ENCODE measurements at places on chromosomes 3 and 15.

DNA sequence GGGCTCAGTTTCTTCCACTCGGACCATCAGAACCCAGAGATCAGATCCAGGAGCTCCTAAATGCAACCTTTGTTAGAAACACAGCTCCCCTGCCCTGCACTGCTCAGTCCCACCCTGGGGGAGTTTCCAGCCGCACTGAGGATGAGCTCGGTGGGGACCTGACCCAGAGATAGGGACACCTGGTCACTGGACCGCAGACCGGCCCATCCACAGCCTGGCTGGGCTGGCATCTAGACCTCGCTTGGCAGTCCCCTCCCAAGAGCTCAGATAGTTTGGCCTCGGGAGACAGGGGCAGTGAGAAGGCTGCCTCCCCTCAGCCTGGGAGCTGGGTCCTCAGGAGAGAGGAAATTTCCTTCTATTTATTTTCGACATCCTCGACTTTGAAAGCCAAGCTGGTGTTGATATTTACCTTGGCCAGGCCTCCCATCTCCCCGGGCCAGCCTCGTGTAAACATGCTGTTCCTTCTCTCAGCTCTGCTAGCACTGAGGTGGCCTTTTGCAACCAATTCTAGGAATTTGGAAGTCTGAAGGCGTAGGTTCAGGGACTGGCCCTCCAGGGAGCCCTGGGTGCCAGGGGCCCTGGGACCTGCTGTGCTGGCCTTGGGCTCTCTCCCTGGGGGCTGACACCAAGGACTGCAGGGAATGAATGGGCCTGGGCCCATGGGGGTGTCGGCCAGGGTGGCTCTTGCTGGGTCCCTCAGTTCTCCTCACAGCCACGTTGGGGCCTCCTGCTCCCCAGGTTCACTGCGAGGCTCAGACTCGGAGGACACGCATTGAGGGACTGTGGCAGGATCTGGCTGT is 90.1 kb downstream of the VGLL4 start:
- no peak for DNase-seq

DNA sequence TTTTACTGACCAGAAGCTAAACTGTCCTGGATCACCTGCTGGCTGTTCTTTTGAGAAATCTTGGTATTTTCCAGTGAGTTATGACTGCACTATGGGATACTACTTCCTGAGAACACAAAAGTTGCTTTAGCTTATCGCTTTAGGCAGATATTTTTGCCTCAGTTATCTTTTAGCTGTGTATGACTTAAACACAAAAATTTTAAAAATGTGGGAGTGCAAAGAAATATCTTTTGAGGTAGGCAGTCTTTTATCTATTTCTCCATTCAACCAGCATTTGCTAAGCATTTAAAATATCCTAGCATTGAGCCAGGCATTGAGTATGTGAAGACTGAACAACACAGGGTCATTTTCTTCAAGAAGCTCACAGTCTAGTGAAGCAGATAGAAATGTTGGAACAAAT is 981.9 kb downstream of the FHIT start:
- DNase-seq, result no peak

DNA sequence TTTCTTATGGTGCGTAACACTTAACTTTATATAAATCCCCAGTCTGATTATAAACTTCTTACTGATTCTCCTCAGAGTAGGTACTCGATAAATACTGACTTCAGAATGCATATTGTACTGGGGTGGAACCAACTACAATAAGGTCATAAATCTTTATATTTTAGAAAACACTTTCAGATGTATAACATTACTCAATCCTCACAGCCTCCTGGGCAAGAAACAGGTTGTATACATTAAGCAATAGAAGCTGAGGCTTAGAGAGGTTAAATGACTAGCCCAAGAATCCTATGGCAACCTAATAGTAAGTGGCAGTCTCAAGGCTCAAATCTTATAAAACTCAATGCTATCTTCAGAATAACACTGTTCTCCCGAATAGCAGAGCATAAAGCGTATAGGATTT is 9.1 kb downstream of the VPS13C start:
- DNase-seq, result no peak

GRCh38 chr3:159635047-159635641 is 353.5 kb upstream of the IL12A start:
- DNase-seq, result no peak

DNA sequence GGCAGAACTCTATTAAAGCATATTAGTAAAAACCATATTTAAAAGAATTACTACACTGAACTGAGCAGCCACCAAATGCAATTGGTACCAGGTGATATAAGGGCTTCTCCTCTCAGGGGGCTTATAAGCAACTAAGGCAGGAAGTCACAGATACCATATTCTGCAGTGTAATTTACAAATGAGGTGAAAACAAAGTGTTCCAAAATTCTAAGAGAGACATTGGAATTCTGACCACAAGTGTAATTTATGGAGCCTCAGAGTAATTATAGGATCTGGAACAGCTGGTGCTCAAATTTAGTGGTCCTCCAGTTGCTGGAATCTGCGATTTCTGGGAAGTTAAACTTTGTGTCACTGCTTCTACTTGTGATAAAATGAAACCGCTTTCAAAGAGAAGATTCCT is 3.1 kb upstream of the NR1I2 start:
- no peak for DNase-seq

Measured in HEK293T (cell line).